ENCODE measurements at places on chromosomes 6 and 20.

DNA sequence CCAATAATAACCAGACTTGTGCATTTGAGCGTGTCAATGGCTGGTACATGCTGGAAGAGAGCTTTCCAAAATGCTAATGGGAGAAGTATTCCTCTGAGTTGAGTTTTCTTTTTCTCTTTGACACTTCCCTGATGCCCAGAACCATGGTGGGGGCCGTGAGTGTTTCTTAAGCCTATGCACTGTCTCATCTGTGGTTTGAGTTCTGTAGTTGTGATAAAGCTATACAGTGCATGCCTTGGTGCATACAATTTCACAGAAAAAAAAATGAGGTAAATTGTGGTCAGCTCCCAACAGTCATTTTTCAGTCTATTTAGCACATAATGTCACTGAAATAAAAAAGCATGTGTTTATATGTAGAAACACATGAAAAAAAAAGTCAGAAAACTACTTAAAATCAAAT, 204.8 kb downstream of the HDGFL1 start:
- DNase-seq = no peak

GRCh38 chr20:36043892-36044515, 75.6 kb downstream of the CNBD2 start:
- no peak for DNase-seq

DNA sequence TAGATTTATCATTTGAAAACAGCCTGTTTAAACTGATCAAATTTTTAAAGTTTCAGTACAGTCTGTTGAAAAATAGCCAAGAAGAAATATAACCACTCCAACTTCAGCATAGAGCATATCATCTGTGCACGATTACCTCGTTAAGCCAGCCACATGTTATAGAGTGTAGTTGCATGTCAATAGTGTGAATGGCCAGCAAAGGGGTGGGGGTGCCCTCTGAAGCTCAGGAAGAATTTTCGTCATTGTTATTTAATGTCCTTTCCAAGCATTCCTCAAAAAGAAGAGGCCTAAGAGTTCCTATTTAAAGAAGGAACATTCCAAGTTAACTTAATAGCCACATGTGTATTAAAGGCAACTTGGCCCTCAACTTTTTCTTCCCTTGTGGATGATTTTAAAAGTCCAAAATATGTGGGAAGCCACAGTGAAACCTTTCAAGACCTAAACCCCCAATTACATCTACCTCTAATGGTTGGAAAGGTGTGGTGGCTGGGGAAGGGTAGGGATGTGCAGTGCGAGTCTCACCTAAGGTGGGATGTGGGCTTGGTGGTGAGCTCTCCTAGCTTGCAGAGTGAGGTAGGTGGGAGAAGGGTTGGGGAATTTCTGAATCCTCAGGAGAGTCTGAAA, 1.8 kb upstream of the CCN2 start:
- no peak for DNase-seq

DNA sequence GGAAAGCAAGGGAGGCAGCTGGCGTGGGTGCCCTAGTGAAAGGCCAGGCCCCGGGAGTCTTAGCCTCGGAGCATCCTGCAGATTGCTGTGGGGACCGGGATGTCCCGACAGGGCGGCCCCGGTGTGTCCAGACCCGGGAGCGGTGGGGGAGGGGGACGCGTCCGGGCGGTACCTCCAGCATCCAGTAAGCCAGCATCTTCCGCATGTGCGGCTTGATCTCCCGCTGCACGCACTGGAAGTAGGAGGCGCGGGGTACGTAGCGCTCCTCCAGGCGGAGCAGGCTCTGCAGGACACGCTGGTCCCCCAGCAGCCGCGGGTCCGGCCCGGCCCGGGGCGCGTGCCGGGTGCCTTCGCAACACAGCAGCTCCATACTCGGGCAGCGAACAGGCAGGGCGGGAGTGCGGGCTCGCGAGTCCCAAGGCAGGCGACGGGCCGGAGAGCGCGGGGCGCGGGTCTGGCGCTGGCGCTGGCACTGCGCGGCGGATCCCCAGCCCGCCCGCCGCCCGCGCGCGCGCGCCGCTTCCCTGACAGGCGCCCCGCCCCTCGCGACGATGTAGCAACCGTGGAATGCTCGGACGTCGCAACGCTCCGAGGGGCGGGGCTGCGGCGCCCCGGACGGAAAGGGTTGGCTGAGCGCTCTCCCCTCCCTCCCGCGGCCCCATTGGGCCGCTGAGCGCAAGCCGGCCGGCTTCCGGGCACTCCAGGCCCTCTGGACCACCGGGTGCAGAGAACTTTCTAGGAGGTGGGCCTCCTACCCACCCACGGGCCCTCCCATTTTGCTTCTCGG, at the start of gene CCND3:
Gene CCND3 (minus strand): TSS at position 529 of the 787 bp plus-strand sequence. CDS start 159 bp downstream, at position 370.
- peak; percentile 81 for DNase-seq

DNA sequence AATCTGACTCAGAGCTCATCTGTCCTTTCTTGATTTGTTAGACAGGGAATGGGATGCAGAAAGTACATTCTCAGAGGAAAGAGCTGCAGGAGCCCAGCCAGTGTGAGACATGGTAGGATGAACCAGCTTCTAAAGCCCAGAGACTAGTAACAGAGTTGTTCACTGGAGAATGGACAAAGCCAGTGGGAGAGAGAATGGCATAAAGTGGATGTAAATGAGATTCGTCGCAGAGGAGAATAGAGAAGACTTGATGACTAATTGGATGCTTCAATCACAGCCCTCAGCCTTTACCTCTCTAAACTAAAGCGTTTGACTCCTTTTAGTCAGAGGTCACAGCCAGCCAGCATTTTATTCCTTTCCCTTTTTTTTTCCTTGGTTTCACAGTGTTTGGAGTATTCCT, 25.5 kb upstream of the L3MBTL3 start:
- DNase-seq = no peak

DNA sequence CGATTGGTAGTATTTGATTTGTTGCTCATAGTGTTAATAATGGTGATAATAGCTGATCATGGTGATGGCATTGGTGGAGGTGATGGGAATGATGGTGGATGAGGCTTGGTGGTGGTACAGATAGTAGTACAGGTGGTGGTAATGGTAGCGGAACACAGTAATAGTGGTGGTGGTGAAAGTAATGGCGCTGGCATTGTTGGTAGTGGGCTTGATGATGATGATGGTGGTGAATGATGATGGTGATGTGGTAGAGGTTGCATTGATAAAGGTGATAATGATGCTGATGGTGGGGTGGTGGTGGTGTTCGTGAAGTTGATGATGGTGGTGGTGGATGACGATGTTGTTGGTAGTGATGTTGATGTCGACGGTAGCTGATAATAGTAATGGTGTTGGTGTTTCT, 24.6 kb upstream of the CLIC5 start:
- no peak for DNase-seq

DNA sequence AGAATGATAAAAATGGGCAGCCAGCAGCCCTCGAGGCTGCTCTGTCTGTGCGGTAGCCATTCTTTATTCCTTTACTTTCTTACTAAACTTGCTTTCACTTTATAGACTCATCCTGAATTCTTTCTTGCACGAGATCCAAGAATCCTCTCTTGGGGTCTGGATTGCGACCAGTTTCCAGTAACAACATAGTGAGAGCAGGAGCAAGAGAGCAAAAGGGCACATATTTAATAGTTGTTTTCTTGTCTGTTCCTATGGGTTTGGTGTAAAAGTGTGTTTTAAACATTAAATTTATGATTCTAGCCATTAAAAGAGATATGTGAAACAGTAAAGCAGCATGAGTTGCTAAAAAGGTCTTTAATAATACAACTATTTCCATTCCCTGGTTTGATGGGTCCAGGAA, 78.8 kb upstream of the OPRM1 start:
- DNase-seq = no peak

GRCh38 chr20:3485913-3486312, 15.1 kb downstream of the ATRN start:
- DNase-seq = no peak

DNA sequence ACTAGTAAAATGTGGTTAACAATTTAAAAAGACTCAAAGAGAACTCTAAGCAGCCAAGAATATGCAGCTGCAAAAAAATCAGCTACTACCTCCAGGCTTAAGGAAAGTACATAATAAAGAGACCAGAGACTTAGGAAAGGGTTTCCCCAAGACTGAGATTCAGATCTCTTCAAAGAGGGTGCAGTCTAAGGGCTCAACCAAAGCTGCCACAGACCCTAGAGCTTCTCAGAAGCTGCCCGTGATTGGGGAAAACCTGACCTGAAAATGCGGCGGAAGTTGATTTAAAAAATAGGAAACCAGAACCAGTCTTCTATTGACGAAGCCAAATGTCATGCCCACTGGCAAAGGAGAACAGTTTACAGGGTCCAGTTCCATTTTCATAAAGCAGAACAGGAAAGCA, 516.8 kb upstream of the MARCKS start:
- DNase-seq = no peak

- DNase-seq = no peak
These were observed 159.3 kb downstream of the PREX1 start for GRCh38 chr20:48668451-48668946.

DNA sequence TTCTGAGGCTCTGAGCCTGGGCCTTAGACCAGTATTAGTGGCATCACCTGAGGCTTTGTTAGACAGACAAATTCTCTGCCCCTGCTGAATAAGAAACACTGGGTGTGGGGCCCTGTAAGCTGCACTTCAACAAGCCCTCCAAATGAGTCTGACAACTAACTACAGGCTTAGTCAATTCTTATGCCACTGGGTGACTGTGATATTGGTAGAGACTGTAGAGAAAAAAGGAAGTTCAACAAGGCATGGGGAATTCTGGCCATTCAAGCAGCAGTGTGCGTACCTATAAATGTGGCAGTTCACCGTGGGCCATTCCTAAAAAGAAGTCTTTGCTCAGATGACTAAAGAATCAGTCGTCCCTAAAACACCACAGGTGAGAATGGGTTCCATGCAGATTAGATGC, 82.7 kb downstream of the MDN1 start:
- DNase-seq = no peak

GRCh38 chr20:62413896-62414481, 6.9 kb upstream of the CABLES2 start:
- DNase-seq = no peak

- DNase-seq = no peak
These were observed 127.9 kb upstream of the BACH2 start for GRCh38 chr6:90424580-90424979.

GRCh38 chr20:62642051-62642665, at the start of gene SLCO4A1:
SLCO4A1 (plus strand) TSS chr20:62642503; CDS start chr20:62656455, 13,952 bp downstream.
- peak; percentile 72 for DNase-seq

- no peak for DNase-seq
These were observed 72.9 kb downstream of the SLC22A3 start for GRCh38 chr6:160420969-160421556.

- no peak for DNase-seq
These were observed 59.9 kb downstream of the RTN4IP1 start for GRCh38 chr6:106569428-106569827.

DNA sequence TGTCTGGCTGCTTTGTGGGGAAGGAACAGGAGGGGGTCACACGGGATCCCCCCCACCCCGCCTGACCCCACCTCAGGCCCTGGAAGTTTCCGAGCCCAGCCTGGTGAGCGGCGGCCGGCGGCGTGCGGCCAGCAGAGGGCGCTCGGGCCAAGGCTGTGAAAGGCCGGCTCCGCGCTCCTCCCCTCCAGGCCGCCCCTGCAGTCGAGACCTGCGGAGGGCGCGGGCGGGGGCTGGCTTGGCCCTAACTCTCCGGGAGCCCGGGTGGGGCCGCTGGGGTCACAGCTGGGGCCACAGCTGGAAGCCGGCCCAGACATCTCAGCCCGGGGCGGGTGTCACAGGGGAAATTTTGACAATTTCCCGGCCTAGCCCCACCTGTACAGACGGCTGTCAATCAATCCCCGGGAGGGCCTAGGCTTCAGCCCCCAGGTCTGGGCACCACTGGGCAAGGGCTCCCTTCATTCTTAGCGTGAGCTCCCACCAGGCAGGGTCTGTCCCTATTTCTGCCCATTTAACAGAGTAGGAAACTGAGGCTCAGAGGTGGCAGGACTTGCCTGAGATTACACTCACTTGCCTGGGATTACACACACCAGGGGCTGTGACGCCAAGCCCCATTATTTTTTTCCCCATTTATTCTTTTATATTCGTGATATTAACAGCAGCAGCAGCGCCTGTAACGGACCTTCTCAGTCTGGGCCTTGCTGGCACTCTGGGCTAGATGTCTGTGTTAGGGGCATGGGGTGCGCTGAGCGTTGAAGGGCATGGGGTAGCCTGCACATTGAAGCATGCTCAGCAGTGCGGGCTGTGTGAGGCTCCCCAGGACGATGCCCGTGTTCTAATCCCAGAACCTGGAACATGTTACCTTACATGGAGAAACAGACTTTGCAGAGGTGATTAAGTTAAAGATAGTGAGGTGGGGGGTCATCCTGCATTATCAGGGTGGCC, 23.0 kb downstream of the ZBP1 start:
- DNase-seq = peak; percentile 46

DNA sequence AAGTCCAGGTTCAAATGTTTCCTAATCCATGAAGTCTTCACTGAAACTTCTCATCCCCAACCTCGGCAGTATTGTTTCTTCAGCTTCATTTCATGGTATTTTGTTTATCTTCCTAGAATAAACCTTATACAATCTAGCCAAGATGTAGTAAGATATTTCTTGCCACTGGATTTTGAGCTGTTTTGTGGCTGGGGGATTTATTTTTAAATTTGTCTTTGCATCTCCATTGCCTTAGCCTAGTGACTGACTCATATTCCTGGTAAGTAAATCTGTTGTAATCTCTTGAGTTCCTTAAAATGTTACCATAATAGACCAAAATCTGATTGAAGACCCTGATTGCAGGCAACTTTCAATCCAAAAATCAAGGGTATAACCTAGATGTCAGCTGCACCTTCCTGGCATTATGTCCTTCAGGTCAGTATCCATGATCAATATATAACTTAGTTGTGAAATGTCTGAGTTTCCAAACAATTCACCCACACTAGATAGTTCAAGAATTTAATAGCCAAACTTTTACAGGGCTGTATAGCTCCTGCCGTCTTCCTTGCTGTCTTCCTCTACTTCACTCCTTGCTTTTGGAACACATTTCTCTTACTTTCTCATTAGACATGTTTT, 4.7 kb upstream of the TRMT11 start:
- DNase-seq = no peak

DNA sequence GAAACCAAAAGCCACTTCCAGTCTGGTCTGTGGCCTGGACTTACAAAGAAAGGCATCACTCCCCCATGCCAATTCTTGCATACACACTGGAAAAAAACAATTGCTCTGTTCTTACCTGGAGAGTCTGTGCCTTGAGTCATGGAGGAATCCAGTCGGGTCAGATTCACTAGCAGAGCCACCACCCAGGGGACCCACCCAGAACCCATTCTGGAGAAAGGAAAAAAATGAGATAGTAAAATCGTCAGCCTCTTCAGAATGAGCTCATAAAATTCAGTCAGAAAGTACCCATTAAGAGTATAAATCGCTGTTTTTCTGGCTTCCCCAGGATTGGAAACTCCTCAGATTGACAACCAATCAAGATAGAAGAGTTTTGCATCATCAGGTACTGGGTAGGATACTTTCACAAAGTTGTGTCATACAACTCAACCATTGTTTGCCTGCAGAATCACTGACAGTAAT, at the start of gene HLA-DOB:
Gene HLA-DOB (minus strand): TSS at position 257 of the 459 bp plus-strand sequence. CDS start 51 bp downstream, at position 206.
- DNase-seq = no peak

GRCh38 chr20:47585087-47585747, 83.5 kb downstream of the NCOA3 start:
- DNase-seq = no peak

DNA sequence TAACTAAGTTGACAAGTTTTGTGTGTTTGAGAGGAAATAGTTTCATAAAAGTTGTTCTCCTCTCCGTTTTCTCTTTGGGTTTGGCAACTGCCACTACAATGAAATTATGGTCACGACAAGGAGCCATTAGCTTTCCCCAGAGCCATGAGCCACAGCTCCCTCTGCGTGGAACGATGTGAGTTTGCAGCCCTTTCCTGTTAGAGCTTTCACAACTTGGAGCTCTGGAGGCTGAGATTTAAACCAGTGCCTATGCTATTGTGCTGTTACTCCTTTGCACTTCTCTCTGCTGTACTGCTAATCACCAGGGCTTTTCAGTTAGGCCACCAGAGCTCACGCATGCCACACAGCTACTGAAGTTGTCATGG, 29.3 kb upstream of the TXNDC5 start:
- DNase-seq = no peak

- DNase-seq = no peak
These were observed 79.8 kb upstream of the TRAF3IP2 start for GRCh38 chr6:111685526-111685925.
